Liver (tissue), 10 donors: ENCODE measurements at places on chromosomes 2 and 18.

DNA sequence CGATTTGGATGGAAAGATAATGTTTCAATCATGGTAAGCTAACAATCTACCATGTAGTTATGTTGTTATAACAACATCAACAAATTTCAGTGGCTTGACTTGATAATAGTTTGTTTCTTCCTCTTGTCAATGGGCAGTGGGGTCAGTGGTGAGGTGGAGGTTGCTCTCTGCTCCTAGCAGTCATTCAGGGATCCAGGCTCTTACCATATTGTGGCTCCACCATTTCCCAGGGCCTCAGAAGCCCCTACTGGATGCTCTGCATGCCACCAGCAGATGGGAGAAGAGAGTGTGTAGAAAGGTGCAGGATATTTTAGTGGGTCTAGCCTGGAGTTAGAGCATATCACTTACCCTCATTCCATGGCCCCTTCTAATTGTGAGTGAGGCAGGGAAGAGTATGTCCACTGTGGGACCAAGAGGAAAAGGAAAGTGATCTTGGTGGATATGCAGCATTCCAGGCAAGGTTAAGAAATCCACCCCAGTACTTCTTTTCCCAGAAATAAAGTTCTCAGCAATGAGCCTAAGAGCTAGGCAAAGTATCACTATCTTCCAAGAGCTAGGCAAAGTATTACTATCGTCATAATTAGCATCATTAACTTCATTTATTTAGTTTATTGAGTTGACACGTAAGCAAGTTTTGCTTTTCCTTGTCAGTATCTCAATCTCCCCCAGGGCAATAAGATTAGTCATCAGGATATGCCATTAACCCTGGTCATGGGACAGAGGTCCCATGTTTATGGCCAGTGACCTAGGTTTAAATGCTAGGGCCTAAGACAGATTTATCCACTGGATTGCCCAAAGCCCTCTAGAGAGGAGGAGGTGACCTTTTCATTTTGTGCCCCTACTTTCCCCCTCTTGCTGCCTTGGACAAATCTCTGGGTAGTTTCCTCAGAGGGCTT lies 4.2 kb upstream of the IWS1 start:
- DNase-seq = no peak

- peak; percentile 56 for DNase-seq
Measured at GRCh38 chr2:60554646-60555065, 1.2 kb upstream of the BCL11A start.

GRCh38 chr2:1863386-1863785 lies 119.1 kb upstream of the PXDN start:
- DNase-seq = no peak

GRCh38 chr2:174561283-174561971 lies 36.2 kb downstream of the WIPF1 start:
- no peak for DNase-seq

DNA sequence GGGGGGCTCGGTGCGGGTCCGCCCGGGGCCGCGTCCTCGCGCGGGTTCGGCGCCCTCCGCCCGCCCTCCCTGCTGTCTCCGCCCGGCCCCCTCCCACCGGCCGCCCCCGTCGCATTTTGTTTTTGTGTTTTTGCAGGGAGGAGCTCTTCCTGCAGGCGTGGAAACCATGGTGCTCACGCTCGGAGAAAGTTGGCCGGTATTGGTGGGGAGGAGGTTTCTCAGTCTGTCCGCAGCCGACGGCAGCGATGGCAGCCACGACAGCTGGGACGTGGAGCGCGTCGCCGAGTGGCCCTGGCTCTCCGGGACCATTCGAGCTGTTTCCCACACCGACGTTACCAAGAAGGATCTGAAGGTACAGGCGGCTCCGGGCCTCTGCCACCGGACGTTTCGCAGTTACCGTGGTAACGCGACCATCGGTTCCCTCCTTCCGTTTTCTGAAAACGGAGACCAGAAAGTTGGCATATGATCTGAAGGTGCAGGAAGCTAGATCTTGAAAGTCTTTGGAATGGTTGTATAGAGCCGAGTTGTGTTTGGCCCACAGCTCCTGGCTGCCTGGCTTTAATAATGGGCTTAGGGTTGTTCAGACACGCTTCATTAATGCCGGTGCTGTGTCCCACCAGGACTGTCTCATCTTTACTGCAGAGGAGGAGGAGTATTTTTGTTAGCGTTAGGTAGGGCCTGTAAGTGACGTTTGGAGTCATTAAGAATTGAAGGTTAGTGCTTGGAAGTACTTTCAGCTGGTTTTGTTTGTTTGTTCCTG lies 891 bp downstream of the KDM3A start:
- peak; percentile 57 for DNase-seq

DNA sequence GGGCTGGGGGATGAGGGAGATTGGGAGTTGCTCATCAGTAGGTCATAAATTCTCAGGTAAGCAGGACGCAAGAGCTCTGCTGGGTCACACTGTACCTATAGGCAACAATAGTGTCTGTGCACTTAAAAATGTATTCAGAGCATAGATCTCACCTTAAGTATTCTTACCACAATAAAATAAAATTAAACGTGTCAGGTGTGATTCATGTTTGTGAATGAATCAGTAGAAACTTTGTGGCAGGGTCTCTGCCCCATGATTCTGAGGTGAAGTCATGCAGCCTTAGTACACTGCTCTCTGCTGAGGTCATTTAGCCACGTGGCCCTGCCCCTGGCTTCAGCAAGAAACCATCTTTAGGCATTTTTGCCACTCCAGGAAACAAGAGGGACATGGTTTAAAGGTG lies 253.8 kb downstream of the FBXO15 start:
- no peak for DNase-seq

DNA sequence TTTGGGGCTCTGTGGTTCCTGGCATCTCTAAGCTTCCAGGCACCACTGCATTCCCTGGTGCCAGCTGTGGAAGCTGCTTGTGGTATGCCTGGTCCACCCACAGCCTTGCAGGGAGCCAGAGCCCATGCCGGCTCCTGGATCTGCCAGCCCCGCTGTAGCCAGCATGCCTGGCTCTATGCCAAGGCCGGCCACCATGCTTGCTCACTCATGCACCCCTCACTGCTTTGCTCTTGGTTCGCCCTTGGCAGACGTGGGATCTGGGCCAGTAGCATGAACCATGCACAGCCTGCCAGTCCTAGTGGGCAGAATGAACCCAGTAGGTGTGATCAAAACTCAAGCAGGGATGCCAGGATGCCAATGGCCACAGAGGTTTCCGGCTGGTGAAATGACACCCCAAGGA lies 634.2 kb upstream of the TMEFF2 start:
- DNase-seq = no peak

DNA sequence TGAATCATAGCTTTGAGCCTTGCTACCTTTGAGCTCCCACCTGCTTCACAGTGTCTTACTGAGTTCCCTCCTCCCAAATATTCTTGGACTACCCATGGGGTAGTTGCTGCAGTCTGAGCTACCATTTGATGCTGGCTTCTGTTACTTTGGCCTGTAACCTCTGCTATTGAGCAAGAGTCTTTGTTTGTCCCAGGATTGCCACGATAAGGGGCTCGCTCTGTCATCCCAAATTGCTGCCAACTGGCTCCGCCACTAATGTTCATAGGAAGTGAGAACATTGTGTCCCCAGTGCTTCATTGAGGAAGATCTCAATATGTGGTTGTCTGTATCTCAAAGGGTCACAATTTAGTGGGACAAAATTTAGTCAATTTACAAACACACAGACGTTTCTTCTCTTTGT lies 103.8 kb downstream of the TRIM43 start:
- no peak for DNase-seq

DNA sequence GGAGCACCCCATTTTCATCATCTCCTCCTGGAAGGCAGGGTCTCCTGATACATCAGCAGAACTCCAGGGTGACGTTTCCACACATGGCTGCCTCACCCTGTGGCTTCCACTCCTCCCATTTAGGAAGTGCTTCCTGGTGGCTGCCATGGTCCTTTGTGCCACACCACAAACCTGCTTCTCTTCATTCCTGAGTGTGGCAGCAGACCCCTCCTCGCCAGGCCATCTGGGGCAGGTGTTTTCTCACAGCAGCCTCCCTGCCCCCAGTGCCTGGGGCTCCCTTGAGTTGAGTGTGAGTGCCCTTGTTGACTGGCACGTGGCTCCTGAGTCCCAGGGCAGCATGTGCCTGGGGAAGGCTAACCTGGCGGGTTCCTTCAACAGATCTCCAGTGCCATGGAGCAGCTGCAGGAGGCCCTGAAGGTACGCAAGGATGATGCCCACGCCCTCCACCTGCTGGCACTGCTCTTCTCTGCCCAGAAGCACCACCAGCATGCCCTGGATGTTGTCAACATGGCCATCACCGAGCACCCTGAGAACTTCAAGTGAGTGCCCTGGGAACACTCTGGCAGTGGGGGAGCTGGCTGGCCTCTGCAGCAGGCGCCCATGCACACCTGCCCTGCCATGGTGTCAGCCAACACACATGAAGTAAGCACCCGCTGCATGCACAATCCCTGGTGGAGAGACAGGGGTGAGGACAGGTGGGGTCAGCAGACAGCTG lies 113.4 kb upstream of the MCFD2 start:
- DNase-seq = no peak

DNA sequence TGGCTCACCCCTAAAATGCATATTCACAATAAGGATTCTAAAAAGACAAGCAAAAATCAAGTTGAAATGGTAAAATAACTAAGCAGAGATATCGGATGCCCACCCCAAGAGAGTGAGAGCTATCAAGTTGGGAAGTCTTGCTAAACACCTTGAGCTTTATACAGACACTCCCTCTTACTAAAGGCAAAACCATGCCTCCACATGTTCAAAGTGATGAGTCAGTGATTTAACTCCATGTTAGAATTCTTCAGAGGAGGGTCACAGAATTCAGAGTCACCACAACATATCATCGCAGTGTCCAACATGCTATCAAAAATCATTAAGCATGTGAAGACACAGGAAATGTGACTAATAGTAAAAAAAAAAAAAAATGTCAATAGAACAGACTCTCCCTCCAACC lies 20.6 kb upstream of the ST8SIA3 start:
- no peak for DNase-seq

DNA sequence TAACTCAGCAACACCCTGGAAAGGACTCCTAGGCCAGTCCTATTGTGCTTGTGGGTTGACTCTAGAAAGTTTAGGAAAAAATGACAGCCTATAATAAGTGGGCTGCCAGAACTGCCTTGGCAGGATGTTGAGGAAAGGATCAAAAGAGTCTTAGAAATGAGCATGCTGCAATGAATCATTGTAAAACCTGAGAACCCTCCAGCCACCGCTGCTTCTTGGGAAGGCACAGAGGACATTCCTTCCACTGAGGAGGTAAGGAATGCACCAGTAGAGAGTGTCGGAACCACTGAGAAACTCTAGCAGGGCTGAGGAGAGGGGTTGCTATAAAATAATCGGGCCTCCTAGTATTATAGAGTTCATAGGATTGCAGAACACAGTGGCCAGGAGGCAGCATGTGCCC lies 146.7 kb upstream of the SMIM21 start:
- DNase-seq = no peak

GRCh38 chr18:43115076-43115921 lies at the start of gene RIT2:
Gene RIT2, minus strand, starts transcription at chr18:43115685.
- DNase-seq = no peak

DNA sequence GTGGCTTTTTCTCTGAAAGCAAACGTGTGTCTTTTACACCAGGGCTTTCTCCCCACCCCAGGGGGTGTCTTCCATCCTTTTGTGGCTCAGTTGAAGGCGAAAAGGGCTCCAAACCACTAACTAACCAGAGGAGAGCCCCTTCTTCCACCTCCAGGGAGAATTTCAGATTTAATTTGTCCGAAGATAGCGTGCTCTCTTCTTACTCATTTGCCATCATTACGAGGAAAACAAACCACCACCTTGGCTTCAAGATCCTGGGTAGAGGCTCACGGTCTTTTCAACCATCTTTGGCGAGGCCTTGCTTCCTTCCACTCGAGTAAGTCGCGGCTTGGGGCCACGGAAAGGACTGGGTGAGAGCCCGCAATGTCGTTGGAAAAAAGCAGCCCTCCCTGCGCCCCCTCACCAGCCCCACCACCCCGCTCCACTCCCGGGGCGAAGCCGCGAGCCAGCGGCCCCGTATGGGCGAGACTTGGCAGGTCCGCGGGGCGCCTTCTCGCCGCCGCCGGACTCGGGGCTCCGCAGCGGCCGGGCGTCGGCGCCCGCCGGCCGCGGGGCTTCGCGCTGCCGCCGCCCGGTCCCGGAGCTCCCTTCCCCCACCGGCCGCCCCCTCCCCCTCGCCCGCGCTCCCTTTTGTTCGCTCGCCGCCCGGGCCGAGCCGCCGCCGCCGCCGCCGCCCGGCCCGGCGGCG lies 1.7 kb upstream of the ZNF532 start:
- DNase-seq = peak; percentile 35

DNA sequence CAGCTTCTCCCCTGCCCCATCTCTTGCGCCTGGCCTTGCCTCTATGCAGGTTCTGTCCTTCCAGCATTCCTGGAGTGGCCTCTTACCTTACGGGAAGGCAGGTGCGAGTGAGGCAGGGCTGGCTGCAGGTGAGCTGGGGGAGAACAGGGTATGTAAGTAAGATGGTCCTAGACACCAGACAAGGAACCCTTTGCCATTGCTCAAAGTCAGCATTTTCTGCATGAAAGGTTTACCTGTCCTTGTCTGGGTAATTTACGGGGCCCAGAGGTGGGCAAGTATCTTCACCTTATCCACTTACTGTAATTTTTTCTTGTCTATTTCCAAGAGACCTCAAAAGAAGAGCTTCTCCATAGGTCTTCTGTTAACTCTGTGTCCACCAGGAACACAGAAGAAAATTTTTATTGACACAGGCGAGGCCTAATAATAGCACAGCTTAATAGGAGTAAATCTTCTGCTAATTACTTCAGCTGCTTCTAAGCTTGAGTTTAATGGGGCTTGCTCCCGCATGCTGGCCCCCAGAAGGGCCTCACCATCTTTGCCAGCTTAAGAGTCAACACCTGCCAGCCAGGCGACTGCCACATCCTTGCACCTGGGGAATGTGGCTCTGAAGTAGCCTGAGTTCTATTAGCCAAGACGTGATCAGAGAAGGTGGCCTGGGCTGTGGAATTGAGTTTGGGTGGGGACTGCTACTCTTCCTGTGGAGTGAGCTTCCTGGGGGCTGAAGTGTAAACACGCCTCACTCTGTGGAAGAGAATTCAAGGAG lies 27.1 kb downstream of the PCARE start:
- DNase-seq = no peak

DNA sequence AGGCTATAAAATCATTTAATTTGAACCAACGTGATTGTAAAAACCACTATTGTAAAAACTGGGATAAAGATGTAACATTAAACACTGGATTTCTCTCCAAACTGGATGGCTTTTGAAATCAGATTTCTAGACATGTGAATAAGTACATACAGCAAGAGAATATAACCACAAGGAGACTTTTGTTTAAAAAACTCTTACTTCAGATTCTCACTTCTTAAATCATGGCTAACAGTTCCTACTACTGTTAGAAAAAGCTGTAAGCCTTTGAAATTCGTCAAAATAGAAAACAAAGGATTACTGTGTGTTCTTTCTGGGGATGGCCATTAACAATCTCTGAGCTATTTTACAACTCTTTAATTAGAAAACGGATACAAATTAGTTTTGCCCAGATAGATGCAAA lies 39.4 kb upstream of the SH3BP4 start:
- DNase-seq = no peak

- DNase-seq = no peak
Measured at GRCh38 chr2:197286805-197287595, 23.6 kb downstream of the ANKRD44 start.

- no peak for DNase-seq
Measured at GRCh38 chr2:100894105-100894795, 74.3 kb downstream of the NPAS2 start.
